Activated gamma-delta T cell (primary cell): ENCODE measurements at places on chromosomes 7 and 10.

DNA sequence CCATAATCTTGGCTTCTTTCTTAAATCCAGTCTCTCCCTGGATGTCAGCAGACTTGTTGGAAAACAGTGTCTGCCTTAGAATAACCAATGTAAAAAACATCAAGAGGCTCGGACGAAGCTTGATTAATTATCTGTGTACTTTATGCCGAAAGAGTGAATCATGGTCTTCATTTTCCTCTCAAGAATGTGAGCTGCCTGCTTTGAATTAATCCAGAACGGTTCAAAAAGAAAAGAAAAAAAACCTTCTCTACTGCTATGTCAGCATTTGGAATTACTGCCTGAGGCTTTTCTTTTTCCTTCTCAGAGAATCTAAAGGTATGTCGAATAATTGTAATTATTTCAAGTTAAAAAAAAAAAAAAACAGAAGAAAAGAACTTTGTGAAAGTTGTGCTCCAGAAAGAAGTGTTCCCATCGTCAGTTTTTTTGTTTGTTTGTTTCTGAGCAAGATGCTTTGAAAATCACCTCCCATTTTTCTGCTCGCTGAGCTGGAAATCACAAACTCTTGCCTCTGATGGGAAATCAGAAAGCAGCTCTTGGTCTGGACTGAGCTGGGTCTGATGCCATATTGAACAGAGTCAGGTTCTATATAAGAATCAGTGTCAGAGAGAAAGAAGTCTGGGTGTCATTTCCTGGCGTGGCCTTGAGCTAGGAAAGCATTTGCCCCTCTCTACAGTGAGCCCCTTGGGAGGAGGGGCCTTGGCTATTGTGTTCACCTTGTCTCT is 20.2 kb downstream of the PLPP4 start:
- no peak for DNase-seq

DNA sequence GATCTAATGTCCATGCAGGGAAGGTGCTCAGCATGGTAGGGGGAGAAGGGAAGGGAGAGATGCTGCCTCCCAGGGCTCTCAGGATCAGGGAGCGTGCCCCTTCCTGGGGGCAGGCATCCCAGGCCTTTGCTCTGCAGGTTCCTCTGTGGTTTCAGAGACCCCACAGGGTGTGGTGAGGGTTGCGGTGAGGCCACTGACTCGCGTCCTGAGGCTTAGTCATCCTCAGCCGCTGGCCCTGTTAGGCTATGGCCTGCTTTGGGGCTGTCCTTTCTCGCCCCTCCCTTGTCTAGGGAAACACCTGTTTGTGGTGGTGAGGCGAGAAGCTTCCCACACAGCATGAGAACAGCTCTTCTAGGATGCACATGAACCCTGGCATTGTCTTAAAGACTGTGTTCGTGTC is 558.3 kb upstream of the FOXK1 start:
- no peak for DNase-seq

DNA sequence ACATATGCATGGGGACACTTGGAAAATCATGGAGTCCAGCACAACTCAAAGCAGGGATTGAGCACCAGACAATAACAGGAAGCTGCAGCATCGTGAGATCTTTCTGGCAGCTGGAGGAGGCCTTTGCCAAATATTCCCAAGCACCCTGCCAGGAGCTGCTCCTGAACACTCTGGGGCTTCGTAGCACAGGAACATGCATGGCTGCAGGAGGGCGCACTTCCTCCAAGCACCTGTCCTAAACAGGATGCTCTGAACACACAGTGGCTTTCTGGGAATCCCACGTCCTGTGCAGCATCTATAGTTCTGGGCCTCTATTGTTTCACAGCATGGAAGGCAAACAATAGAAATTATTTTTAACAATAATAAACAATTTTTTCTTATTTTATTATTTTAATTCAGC is 4.1 kb downstream of the ABLIM1 start:
- no peak for DNase-seq

DNA sequence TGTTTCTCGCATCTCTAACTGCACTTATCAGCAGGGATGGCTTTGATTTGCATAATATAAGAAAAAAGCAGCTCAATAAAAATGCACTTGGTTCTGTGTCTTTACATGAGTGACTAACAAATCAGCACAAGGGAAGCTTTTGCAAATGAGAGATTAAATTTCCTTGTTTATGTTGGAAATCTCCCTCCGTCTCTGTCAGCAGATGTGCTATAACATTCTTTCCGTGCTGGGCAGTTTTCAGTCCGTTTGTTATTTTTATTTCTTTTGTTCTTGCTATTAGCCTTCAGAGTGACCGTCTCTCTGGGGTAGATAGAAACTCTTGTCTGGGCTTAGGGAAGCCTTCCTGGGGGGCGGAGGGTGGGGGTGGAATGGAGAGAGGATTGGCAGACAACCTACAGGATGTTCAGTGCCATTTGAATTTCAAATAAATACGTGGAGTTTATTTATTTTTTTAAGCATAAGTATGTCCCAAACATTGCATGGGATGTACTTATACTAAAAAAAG is 96.0 kb downstream of the GATA3 start:
- DNase-seq: no peak
